ENCODE measurements at places on chromosomes 13 and 19. TPM values are rescaled to one million over a fixed set of nuclear protein-coding genes. Genes with fewer than 3 reads are reported as not detected.

DNA sequence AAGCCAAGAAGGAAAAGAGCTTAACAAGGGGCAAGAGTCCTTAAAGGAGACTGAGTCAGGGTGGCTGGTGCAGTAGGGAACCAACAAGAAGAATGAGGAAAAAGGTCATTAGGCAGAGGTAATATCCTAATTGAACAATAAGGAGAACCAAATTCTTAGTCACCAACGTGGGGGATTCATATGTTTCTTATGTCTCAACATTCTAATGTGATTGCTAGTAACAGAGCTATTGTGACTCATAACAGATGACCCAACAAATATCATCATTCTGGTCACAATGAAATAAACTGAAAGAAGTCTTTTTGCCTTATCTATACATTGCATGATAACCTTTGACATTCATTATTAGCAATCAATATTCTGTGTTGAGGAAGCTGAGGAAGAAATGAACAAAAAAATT is 101.6 kb downstream of the RAP2A start:
- peak; percentile 67 for DNase-seq

DNA sequence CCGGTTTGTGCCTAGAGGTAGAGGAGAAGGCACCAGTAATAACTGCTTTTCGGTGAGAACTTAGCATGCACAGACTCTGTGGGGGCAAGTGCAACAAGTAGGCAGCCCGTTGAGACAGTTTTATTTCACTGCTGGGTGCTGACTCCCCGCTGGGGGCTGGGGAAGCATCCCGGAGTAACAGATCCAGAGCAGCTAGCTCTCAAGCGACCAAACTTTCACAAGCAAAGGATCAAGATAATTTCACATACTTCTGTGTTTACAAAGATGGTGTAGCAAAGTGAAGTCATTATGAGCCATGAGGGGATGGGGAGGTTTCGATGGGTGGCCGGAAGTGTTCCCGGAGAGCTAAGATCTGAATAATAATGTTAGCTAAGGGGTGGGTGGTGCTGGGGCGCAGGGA is 2.8 kb downstream of the NACC1 start:
- DNase-seq: peak; percentile 90

GRCh38 chr19:46975011-46975924 is 44.4 kb upstream of the NPAS1 start:
- no peak for DNase-seq

GRCh38 chr13:21365574-21365973 is 93.5 kb downstream of the ZDHHC20 start:
- no peak for DNase-seq

The FGF14 gene
- under 0.01 TPM for total RNA-seq

All from GM23248 (cell line).